Stimulated activated CD8-positive, alpha-beta memory T cell treated with anti-CD3 and anti-CD28 coated beads, Interleukin-12 subunit alpha, Interleukin-12 subunit beta, amount 100 ng/mL, for 4 hours (primary cell): ENCODE measurements at places on chromosomes 4 and X.

- DNase-seq: no peak
These were observed 6.8 kb downstream of the TBC1D19 start for GRCh38 chr4:26590639-26591038.

DNA sequence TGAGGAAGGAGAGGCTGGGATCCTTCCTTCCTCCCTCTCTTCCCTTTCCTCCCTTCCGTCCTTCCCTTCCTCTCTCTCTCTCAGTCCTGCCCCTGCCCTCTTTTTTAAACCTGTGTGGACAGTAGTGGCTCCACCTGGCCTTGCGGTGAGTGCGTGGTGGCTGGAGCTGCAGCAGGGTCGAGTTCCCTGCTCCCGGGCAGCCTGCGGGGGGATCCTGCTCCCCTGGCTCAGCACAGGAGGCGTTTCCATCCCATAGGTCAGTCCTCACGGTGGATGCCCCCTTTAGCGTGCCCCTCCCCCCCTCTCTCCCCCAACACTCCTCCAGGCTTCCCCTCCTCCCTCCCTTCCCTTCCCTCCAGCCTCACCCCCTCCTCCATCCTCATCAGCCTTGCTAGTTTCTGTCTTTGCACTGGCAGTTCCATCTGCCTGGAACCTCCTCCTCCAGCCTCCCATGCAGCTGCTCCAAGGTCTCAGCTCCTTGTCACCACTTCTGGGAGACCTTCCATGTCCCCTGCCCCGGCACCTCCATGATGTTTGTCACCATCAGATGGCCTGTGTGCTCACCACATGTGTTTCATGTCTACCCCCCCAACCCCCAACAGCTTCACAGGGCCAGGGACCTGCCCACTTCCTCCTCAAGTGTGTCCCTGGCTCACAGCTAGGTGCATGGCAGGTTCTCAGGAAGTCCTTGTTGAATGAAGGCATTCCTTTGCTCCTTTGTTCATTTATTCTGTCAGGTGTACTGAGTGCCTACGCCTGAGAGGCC, 68.4 kb downstream of the PSAPL1 start:
- no peak for DNase-seq

- no peak for DNase-seq
These were observed 368.9 kb upstream of the CTSO start for GRCh38 chr4:156322592-156322991.

- DNase-seq: no peak
These were observed 21.5 kb downstream of the FAM114A1 start for GRCh38 chr4:38889143-38889542.

- no peak for DNase-seq
These were observed 97.3 kb upstream of the NOCT start for GRCh38 chr4:138918169-138918869.

- no peak for DNase-seq
These were observed 176.9 kb downstream of the SLIT2 start for GRCh38 chr4:20428436-20429160.

DNA sequence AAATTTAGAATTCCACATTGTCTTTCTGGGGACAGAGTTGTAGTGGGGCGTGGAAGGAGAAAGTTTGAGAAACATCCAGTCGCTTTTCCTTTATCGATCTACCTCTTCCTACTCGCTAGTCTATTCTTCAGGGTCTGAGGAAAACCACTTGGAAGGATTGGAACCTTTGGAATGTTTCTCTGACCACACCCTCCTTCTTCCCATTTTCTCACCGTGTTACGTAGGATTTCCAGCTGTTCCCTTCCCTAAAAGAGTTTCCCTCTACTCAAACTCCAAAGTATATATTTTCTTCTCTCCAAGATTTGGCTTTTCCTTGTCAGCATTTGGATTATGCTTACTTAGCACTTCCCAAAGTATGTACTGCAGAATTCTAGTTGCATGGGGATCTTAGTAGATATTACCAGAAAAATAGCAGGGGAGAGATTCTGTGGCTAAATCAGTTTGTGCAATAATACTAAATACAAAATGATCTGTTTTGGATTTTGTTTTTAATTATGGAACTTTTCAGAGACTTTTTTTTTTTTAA, 4.9 kb downstream of the ENPEP start:
- no peak for DNase-seq

DNA sequence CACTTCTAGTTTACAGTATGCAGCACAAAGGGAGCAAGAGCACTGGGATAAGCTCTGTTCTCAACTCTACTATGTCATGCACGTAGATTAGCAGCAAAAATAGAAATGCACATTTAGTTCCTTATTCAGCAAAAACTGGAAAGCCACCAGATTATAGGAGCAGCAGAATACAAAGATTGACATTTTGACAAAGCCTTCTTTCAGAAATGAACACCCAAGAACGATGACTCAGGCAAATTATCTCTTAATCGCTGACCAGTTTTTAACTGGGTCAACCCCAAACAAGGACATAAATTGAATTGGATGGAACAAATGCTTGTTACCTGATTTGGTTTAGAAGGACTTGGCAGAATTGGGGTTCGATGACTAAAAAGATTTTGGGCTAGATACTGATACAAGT, 775.3 kb upstream of the HS3ST1 start:
- no peak for DNase-seq

- no peak for DNase-seq
These were observed 63.7 kb upstream of the CAMK2D start for GRCh38 chr4:113825272-113825671.

- no peak for DNase-seq
These were observed 17.8 kb upstream of the IDS start for GRCh38 chrX:149522916-149523315.

DNA sequence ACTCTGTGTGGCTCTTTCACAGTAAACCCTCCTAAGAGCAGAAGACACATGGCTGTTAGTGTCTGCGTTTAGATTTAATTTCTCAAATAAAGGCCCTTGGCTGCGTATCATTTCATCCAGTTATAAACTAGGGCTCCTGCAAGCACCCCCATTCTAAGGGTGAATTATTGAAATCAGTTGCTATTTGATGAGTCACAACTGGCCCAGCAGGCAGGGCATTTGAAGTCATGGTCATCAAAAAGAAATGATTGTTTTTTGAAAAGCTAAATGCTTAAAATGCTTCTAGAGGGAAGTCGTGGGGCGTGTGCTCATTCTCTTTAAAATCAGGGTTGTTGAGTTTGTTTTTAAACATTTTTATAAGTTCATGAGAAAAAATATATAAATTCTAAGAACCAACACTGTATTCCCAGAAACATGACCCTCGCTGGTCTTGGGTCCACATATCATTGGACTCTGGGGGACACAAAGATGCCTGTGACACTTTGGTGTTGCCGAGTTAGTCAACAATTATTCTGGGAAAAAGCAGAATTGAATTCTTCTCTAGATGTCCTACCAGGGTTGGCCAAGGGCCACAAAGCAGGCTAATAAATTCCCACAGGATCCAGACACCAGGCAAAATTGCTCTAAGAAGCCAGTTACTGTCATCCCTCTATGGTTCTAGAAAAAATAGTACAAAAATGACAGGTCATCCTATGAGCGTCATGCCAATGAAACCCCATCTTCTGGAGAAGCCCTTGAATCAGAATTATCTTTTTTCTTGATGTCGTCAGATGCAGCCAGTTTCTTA, 99.5 kb upstream of the MYOZ2 start:
- DNase-seq: no peak

GRCh38 chr4:151835467-151835866, 74.7 kb upstream of the GATB start:
- no peak for DNase-seq

- DNase-seq: no peak
These were observed 63.4 kb upstream of the PRRG3 start for GRCh38 chrX:151631822-151632221.

DNA sequence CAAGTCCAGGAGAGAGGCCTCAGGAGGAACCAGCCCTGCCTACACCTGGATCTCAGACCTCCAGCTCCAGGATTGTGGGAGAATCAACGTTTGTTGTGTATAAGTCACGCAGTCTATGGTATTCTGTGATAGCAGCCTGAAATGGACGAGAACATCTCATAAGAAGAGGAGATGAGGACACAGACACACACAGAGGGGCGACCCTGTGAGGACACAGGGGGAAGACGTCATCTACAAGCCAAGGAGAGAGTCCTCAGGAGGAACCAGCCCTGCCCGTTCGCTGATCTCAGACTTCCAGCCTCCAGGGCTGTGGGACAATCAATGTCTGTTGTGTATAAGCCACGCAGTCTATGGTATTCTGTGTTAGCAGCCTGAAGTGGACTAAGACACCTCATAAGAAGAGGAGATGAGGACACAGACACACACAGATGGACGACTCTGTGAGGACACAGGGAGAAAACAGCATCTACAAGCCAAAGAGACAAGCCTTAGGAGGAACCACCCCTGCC, 20.3 kb downstream of the P2RY8 start:
- no peak for DNase-seq

GRCh38 chrX:103477496-103477895, 41.8 kb downstream of the RAB40A start:
- no peak for DNase-seq

- no peak for DNase-seq
These were observed 47.1 kb downstream of the CHIC2 start for GRCh38 chr4:54017308-54017707.

GRCh38 chr4:39530682-39531081, 3.4 kb upstream of the UGDH start:
- no peak for DNase-seq

GRCh38 chr4:107757864-107758476, 37.9 kb upstream of the PAPSS1 start:
- no peak for DNase-seq

DNA sequence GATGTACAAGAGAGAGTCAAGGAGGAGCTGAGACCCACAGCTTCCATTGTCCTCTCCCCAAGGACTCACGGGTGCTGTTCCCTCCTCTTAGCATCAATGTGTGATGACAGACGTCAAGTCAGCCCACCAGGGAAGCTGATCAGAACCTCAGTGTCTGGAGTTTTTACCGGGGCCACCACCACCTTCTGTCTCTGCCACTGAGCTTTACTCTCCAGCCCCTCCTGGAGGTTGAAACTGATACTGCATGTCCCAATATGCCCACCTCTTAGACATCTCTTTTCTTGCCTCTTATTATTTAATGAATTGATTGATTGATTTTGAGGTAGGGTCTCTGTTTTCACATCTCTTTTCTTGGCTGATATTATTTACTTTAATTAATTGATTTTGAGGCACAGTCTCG, 10.3 kb upstream of the AKAP17A start:
- DNase-seq: peak; percentile 26

DNA sequence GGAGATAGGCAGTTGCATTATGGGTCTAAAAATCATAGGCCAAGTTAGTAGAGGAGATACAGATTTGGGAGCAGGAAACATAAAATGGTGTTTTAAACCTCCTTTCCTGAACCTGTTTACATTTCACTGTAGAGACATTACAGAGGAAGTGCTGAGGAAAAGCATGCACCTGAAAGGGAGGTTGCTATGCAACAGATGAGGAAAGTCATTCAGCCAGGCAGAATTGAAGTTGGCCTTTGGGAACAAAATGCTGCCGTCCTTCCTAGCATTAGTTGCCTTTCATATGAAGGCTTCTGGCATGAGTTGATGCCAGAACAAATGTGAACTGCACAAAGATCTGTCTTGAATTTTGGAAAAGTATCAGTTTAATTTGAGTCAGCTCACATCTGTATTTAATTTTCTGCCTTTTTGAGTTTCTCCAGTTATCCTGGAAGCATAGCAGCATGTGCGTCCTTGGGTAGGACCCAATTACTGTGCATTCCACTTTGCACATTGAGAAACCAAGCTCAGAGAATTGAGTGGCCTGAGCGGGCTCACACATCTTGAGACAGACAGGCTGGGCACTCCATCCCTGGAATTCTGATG, 38.2 kb downstream of the MAGED1 start:
- no peak for DNase-seq

- no peak for DNase-seq
These were observed 85.9 kb downstream of the SORCS2 start for GRCh38 chr4:7278071-7278765.

DNA sequence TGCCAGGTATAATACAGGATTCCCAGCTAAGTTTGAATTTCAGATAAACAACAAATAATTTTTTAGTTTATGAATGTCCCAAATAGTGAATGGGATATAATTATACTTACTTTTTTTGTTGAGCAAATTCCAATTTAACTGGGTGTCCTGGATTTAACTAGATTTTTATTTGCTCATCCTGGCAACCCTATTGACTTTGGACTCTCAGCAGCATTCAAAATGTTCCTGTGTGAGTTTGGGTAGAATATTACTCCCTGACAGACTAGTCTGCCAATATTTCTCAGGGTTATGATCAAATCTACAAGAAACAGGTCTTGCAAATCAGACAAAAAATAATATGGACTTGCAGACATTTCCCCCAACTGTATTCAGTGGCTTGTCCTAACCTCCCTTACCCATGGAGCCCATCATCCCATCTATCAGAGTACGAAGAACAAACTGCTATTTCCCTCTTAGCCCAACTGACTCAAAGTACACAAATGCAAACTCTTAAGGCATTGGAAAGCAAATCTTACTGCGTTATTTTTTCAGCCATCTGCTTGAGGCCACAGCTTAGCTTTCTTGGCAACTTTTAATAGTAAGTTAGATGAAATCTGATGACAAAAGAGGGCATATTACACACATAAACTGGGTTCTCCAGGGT, 20.7 kb downstream of the SETD7 start:
- DNase-seq: no peak

DNA sequence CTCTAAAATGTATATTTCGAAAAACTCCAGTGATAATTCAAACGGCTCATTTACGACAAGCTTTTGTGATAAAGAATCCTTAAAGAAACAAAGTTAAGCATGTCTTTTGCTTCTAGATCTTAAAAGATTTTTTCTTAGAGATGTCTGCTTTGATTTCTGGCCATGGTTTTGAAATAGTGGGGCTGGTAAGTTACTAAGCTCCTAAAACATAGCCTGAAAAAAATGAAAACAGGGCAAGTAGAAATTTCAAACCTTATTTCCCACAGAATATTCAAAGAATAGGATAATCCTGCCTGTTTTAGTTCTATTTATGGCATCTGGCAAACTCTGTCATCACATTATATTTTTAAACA, 318.3 kb downstream of the ARHGAP24 start:
- DNase-seq: no peak

- no peak for DNase-seq
These were observed 17.4 kb downstream of the ADGRG4 start for GRCh38 chrX:136318156-136318555.

DNA sequence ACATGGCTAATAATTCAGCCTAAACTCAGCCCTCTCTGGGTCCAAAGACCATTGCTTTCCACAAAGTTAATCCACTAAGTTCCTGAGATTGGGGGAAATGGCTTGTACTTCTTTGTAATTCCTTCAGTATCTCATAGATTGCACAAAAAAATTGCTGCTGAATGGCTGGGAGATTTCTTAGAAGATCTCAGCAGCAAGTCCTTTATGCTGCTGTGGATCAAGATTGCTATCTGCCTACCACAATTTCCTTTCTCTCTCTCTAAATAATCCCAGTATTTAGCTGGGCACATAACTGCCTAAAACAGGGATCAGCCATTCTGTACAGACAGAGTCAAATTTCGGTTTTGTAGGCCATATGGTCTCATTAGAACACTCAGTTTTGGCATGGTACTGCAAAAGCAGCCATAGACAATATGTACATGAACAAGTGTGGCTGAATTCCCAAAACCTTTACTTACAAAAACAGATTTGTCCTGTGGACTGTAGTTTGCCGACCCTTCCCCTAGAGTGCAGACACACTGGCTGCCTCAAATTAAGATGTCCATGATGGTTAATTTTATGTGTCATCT, 18.5 kb upstream of the HOPX start:
- no peak for DNase-seq

- DNase-seq: no peak
These were observed 121.6 kb upstream of the FAT1 start for GRCh38 chr4:186845137-186845842.
